ENCODE measurements at places on chromosomes 5 and 9. TPM values are rescaled to one million over a fixed set of nuclear protein-coding genes. Genes with fewer than 3 reads are reported as not detected.

GRCh38 chr5:176466245-176466871 is 18.2 kb downstream of the FAF2 start:
- H3K27me3 ChIP-seq: no peaks in the 10 kb centered on the region
- no peak overlapping the region for H3K4me3 ChIP-seq
- no peaks in the 10 kb centered on the region for H3K4me1 ChIP-seq
- peaks cover 18% of the 10 kb centered on the region for H3K36me3 ChIP-seq

DNA sequence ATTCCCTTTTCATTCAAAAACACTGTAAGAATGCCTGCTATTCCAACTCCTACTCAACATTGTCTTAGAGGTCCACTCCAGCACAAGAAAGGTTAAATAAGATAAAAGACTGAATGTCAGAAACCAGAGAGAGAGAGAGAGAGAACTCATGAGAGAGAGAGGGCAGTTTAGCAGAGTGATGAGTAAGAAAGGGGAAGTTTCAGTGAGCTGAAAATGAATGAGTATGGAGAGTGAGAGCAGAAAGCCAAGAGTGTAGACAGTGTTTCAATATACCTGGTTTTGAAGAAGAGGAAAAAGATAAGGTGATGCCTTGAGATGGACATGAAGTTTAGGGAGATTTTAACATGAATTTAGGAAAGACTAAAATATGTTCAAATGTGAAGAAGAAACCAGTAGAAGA is 528.0 kb upstream of the SEMA6A start:
- no peaks in the 10 kb centered on the region for H3K36me3 ChIP-seq
- no peak overlapping the region for H3K27ac ChIP-seq
- no peaks in the 10 kb centered on the region for H3K4me1 ChIP-seq
- no peak overlapping the region for H3K4me3 ChIP-seq
- H3K27me3 ChIP-seq: no peaks in the 10 kb centered on the region
- DNase-seq: no peak

GRCh38 chr5:5040712-5041111 is 99.4 kb upstream of the ADAMTS16 start:
- no peaks in the 10 kb centered on the region for H3K4me1 ChIP-seq
- H3K27me3 ChIP-seq: no peaks in the 10 kb centered on the region
- no peak for DNase-seq
- no peak overlapping the region for H3K4me3 ChIP-seq
- no peaks in the 10 kb centered on the region for H3K36me3 ChIP-seq
- no peak overlapping the region for H3K27ac ChIP-seq

- H3K4me1 ChIP-seq: peaks cover 9% of the 10 kb centered on the region
- H3K4me3 ChIP-seq: no peak overlapping the region
- H3K27me3 ChIP-seq: peaks cover 41% of the 10 kb centered on the region
- no peaks in the 10 kb centered on the region for H3K36me3 ChIP-seq
- no peak for DNase-seq
These were observed 499 bp downstream of the FBLL1 start for GRCh38 chr5:168529374-168530234.

DNA sequence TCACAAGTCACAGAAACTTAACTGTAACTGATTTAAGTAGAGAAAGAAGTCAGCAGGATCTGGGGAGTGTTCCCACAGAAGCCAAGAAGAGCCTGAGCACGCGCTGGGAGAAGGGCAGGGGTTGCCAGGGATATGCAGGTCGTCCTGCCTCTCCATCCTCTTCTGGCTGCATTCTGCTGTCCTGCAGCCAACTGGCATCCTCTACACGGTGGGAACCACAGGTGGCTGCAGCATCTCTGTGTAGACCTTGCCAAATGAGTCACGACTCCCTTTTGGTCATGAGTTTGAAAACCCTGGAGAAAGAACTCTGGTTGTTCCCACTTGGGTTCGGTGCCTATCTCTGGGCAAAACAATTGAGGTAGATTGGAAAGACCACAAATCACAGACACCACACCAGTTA is 38.4 kb upstream of the PCA3 start:
- H3K27ac ChIP-seq: no peak overlapping the region
- no peak overlapping the region for H3K4me3 ChIP-seq
- H3K36me3 ChIP-seq: no peaks in the 10 kb centered on the region
- H3K27me3 ChIP-seq: peaks cover 5% of the 10 kb centered on the region
- DNase-seq: no peak

DNA sequence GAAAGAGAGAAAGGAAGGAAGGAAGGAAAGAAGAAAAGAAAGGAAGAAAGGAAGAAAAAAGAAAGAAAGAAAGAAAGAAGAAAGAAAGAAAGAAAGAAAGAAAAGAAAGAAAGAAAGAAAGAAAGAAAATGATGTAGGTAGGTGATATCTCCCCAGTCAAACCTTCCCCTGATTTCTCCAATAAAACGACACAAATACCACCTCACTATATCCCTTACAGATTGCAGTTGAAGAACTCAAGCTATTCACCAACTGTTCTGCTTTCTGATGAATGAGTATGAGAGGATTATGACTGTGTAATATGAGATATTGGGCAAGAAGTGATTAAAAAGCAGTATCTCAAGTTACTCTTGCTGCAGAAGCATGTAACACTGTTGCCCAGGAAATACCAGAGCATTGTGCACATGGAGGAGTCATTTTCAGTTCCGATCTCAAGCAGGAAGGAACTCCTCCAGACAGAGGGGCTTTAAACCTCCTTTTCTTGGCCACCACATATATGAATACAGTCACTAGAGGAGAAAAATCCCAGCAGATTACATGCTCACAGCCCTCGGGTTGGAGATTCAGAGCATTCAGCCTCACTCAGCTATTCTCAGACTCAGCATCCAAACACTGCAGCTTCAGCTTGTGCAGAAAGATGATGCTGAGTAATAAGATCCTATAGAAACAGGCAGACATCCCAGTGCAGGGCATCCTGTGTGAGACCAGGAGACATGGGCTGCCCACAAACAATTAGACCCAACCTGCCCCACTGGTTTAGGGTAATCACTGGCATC is 61.4 kb downstream of the UGCG start:
- H3K4me3 ChIP-seq: peak overlapping the region; percentile 55
- H3K36me3 ChIP-seq: no peaks in the 10 kb centered on the region
- H3K27me3 ChIP-seq: no peaks in the 10 kb centered on the region
- peaks cover 9% of the 10 kb centered on the region for H3K4me1 ChIP-seq

DNA sequence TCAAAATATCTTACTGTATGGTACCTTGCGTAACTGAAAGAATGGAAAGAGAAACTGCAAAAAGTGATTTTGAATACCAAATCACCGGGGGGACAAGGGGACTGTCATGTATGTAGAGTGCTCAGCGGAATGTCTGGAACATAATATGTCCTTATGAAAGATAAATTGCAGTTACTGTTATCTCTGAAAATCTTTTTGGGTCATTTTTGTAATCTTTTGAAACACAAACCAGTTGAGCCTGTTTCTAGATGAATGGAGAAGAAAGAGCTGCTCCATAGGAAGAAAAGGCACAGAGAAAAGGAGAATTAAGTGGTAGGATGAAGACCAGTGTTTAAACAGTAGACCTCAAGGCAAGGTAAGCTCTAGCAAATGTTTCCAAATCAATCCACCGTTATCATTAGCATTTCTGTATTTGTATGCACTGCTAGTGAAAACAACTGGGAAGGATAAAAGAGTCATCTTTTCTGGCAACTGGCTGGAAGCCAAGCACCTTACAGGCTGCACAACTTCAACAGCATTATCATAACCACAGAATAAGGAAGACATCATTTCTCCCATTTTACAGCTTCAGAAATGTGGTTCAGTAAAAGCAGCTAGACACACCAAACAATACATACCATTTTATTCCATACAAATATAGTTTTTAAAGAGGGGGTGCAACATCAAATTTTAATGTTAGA is 158.5 kb downstream of the TRPM3 start:
- no peaks in the 10 kb centered on the region for H3K36me3 ChIP-seq
- H3K4me1 ChIP-seq: no peaks in the 10 kb centered on the region
- no peak overlapping the region for H3K4me3 ChIP-seq
- H3K27ac ChIP-seq: no peak overlapping the region
- DNase-seq: no peak

- H3K27me3 ChIP-seq: no peaks in the 10 kb centered on the region
- no peak overlapping the region for H3K27ac ChIP-seq
- H3K4me3 ChIP-seq: no peak overlapping the region
- no peaks in the 10 kb centered on the region for H3K4me1 ChIP-seq
These were observed 421.6 kb downstream of the IRX1 start for GRCh38 chr5:4017076-4017803.

DNA sequence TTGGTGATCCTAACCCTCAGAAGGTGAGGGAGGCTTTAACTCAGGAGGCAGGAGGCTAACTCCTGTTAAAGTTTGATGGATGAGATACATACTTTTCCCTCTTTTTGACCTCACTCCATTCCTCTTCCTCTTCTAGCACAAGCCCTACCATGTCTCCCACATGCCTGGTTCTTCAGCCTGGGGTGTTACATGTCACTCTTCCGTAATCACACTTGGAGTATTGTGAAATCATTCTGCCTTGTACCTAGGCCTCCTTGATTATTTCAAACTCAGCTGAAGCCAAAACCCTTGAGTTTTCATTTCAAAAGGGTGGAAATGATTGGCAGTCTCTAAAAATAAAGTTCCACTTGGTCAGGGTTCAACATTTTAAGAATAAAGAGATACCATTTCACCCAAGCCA is 1.8 kb downstream of the PLAC8L1 start:
- no peaks in the 10 kb centered on the region for H3K27me3 ChIP-seq
- H3K36me3 ChIP-seq: no peaks in the 10 kb centered on the region
- DNase-seq: no peak
- no peak overlapping the region for H3K27ac ChIP-seq
- H3K4me1 ChIP-seq: no peaks in the 10 kb centered on the region
- H3K4me3 ChIP-seq: no peak overlapping the region

DNA sequence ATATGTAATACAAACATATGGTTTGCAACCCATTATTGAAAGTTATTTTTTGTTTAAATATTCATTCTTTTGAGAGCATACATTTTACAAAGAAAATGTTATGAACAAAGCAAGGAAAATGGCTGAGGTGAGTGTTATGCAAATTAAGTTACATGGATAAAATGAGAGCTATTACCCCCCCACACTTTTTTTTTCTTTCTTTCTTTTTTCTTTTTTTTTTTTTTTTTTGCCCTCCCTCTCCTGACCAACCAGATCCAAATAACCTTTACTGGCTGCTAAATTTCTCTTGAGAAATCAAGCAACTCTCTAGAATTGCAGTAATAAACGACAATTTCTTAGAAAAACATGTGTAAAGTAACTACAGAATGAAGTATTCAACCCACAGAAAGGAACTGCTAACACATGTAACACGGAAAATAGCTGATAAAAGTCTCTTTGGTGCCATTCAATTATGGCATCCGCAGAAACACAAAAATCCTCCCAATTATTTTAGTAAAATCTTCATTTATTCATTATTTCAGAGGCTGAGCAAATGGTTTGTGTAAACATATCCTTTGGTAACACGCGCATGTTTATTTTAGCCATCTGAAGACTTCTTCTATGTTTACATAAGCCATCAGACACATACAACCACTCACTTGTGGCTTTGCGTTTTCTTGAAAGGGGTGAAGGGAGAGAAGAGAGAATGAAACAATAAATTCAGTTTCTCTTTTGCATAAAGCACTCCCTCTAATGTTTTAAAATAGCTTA is 216.1 kb downstream of the NFIB start:
- H3K27ac ChIP-seq: no peak overlapping the region
- H3K36me3 ChIP-seq: no peaks in the 10 kb centered on the region
- H3K4me1 ChIP-seq: no peaks in the 10 kb centered on the region
- no peaks in the 10 kb centered on the region for H3K27me3 ChIP-seq
- H3K4me3 ChIP-seq: no peak overlapping the region

- H3K36me3 ChIP-seq: no peaks in the 10 kb centered on the region
- no peak overlapping the region for H3K27ac ChIP-seq
- no peak overlapping the region for H3K4me3 ChIP-seq
These were observed 104.7 kb upstream of the COL5A1 start for GRCh38 chr9:134536931-134537330.

- H3K27me3 ChIP-seq: no peaks in the 10 kb centered on the region
- peaks cover 30% of the 10 kb centered on the region for H3K36me3 ChIP-seq
- H3K4me1 ChIP-seq: no peaks in the 10 kb centered on the region
These were observed 8.3 kb downstream of the TRIM32 start for GRCh38 chr9:116695438-116695837.

GRCh38 chr5:35063414-35063813 is 15.7 kb upstream of the AGXT2 start:
- no peak for DNase-seq
- no peak overlapping the region for H3K4me3 ChIP-seq
- H3K36me3 ChIP-seq: no peaks in the 10 kb centered on the region
- no peak overlapping the region for H3K27ac ChIP-seq
- no peaks in the 10 kb centered on the region for H3K27me3 ChIP-seq

GRCh38 chr5:127586066-127586770 is 62.7 kb upstream of the CTXN3 start:
- H3K4me1 ChIP-seq: no peaks in the 10 kb centered on the region
- no peak overlapping the region for H3K27ac ChIP-seq
- H3K36me3 ChIP-seq: no peaks in the 10 kb centered on the region
- no peaks in the 10 kb centered on the region for H3K27me3 ChIP-seq

GRCh38 chr5:98757978-98758377 is 15.5 kb upstream of the RGMB start:
- no peaks in the 10 kb centered on the region for H3K27me3 ChIP-seq
- no peaks in the 10 kb centered on the region for H3K4me1 ChIP-seq

- no peaks in the 10 kb centered on the region for H3K36me3 ChIP-seq
- H3K4me1 ChIP-seq: no peaks in the 10 kb centered on the region
- peaks cover 3% of the 10 kb centered on the region for H3K27me3 ChIP-seq
These were observed 11.2 kb downstream of the ROPN1L start for GRCh38 chr5:10452768-10453331.

- no peak overlapping the region for H3K27ac ChIP-seq
- no peak for DNase-seq
- H3K36me3 ChIP-seq: no peaks in the 10 kb centered on the region
- no peak overlapping the region for H3K4me3 ChIP-seq
- peaks cover 5% of the 10 kb centered on the region for H3K27me3 ChIP-seq
These were observed 71.4 kb upstream of the COL5A1 start for GRCh38 chr9:134570151-134570621.

DNA sequence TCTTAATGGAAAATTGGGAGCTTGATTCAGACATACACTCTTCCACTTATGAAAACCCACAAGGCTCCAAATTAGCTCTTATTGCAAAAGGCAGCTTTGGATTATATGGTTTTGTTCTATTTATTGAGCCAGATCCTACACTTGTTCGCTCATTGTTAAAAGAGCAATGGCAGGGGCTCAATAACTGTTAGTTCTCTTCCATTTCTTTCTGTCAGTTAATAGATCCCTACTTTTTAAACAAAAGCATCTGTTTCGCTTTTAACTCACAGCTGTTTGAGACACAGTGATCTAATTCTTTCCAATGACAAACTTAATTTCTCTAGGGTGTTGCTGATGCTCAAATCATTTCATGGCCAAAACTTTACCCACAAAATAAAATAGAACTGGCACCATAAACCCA is 11.7 kb downstream of the C5 start:
- no peak for DNase-seq
- no peak overlapping the region for H3K27ac ChIP-seq
- no peaks in the 10 kb centered on the region for H3K27me3 ChIP-seq
- H3K36me3 ChIP-seq: no peaks in the 10 kb centered on the region
- no peaks in the 10 kb centered on the region for H3K4me1 ChIP-seq

- no peak overlapping the region for H3K27ac ChIP-seq
- no peak overlapping the region for H3K4me3 ChIP-seq
- peaks cover 12% of the 10 kb centered on the region for H3K36me3 ChIP-seq
- H3K27me3 ChIP-seq: no peaks in the 10 kb centered on the region
These were observed 2.7 kb downstream of the MRPL41 start for GRCh38 chr9:137554349-137554748.

GRCh38 chr5:52452098-52452497 is 335.6 kb upstream of the ITGA1 start:
- H3K4me3 ChIP-seq: no peak overlapping the region
- H3K27me3 ChIP-seq: no peaks in the 10 kb centered on the region
- DNase-seq: no peak
- H3K4me1 ChIP-seq: no peaks in the 10 kb centered on the region
- no peaks in the 10 kb centered on the region for H3K36me3 ChIP-seq

LECT2 gene
- not detected for total RNA-seq

AFAP1L1 gene
- 0.35 TPM for total RNA-seq

SPAG8 gene
- 6.3 TPM for total RNA-seq

SOHLH1 gene
- not detected for total RNA-seq

Data from T-cell (primary cell).